ENCODE measurements at places on chromosomes 2 and 18.

- no peak for DNase-seq
Measured at GRCh38 chr2:19299032-19299431, 59.4 kb downstream of the OSR1 start.

DNA sequence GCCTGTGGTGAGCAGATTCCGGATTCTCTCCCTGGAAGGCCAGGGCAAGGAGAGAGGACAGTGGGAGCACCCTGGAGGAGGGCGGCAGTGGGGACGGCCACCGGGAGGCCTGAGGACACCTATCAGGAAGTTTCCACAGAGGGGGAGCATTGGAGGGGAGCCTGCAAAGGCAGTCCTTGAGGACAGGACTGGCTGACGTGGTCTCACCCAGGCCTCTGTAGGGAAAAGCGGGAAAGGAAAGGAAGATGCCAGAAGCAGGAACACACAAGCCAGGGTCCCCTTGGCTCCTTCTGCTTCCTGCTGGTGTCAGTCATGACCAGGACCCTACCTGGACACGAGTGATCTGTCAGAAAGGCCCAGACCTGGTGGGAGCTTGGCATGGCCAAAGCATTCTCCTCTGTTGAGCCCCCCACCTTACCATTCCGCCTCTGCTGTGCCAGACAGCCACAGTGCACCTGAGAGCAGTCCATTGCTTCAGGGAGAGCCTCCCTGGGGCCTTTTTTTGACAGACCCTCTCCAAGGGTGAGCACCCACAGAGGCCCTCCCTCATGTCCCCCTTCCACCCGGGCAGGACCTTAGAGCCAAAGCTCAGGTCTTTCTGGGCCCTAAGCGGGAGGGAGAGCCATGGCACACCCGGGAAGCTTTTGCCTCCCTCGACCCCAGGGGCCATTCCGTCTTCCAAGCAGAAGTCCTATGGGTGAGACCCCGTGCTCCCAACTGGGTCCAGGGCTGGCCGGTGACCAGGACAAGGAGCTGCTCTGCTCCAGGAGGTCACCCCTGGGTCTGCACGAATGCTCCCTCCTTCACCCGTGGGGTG is 333.1 kb downstream of the DYSF start:
- no peak for DNase-seq

DNA sequence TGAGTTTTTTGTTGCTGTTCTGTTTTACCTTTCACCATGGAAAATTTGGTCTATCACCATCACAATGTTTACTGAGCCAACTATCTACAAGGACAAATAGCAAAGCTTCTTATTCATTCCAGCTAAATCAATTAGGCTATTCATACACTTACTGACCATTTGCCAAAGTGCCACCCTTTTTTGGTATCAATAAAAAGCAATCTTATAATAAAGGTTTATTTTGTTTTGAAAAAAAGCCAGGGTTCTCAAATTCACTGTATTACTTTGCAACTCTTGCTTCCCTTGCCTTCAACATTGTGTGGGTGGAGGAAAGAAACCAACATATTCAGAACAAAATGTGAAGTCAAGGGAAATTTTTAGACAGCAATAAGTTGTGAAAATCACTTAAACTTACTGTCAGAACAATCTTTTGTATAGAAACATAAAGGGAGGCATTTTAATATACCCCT is 15.3 kb downstream of the PELI1 start:
- no peak for DNase-seq

- DNase-seq: no peak
Measured at GRCh38 chr18:63834471-63835113, 52.9 kb upstream of the SERPINB2 start.

DNA sequence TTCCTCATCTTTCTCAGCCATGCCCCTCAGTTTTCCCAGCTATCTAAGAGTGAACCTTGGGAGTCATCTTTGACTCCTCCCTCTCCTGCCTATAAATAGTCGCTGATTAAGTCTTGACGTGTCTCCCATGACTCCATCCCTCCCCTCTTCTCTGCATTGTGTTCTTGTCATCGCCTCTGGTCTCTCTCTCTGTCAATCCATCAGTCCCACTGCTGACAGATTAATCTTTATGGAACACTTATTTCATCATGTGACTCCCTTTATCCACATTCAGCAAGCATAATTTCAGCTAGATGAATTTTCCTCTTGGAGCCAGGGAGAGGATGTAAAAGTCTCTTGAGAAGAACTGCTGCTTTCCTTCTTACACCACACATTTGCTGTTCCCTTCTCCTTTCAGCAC is 9.4 kb downstream of the ADAM23 start:
- DNase-seq: no peak

- DNase-seq: no peak
Measured at GRCh38 chr2:34912084-34912483, 1313.0 kb upstream of the FAM98A start.

GRCh38 chr18:78673516-78674321 is 305.9 kb upstream of the SALL3 start:
- DNase-seq: no peak

GRCh38 chr2:56981554-56981953 is 797.8 kb downstream of the CCDC85A start:
- DNase-seq: no peak

DNA sequence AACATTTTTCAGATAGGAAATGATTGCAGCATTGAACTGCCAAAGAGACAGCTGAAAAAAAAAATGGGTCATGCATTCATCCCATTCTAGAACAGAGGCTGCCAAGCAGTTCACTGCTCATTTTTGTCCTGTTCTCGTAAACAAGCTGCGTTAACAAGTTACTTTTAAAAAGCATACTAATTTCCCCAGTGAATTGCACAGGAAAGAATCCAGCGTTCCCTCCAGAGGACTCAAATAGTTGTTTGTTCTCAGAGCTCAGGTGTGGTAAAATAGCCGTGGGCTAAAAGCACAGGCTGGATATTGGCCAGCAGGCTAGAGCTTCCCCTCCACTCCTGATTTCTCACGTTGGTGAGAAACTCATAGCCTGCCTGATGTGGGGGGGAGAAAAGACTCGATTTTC is 76.1 kb upstream of the AQP4 start:
- DNase-seq: no peak

DNA sequence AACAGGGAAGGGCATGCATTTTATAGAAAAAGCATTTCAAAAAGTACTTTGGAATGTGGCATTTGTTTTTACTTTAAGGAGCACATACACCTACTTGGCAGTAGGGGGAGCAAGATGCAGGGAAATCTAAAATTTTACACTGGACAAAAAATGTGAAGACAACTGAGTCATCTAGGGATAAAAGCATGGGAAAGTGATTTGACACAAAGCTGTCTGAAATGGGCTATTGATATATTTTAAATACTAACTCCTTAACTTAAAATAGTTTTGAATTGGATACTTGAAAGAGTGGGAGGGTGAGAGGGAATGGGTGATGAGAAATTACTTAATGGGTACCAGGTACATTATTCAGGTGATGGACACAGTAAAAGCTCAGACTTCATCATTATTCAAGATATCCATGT is 15.8 kb downstream of the TMEM200C start:
- no peak for DNase-seq

GRCh38 chr2:119721462-119721861 is 38.3 kb upstream of the PTPN4 start:
- DNase-seq: no peak

GRCh38 chr18:12411456-12411855 is 3.7 kb downstream of the PRELID3A start:
- DNase-seq: no peak

- no peak for DNase-seq
Measured at GRCh38 chr18:76370201-76370600, 124.8 kb downstream of the ZNF516 start.

GRCh38 chr2:236899950-236900640 is 185.6 kb upstream of the COPS8 start:
- no peak for DNase-seq

GRCh38 chr2:237625216-237625705 is 2.1 kb upstream of the LRRFIP1 start:
- DNase-seq: no peak

- no peak for DNase-seq
Measured at GRCh38 chr2:233379034-233379433, 24.7 kb downstream of the DGKD start.

DNA sequence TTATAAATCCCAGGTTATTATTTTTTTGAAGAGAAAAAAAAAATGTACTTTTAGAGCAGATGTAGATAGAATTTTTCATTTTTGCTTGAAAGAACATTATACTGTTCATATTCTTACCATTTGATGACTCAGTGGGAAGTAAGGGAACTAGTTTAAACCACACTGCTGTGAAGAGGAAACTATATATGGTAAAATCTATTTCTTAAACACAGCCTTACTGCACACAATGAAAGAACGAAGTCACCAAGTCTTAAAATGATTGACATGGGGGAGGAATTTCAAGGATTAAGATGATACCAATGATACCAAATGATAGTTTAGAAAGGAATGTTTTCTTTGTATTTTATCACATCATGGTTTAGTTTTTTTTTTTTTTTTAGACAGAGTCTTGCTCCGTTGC is 5.0 kb downstream of the ACTR2 start:
- DNase-seq: peak; percentile 56
